Activated naive CD4-positive, alpha-beta T cell treated with anti-CD3 and anti-CD28 coated beads, Interleukin-2, amount 50 U/mL, for 72 hours (primary cell): ENCODE measurements at places on chromosomes 4 and X. TPM values are rescaled to one million over a fixed set of nuclear protein-coding genes. Genes with fewer than 3 reads are reported as not detected.

GRCh38 chrX:33725535-33726210 is 406.4 kb downstream of the FAM47A start:
- no peak for DNase-seq

- DNase-seq, result no peak
Observed at GRCh38 chrX:28379103-28379502, 208.1 kb upstream of the IL1RAPL1 start.

DNA sequence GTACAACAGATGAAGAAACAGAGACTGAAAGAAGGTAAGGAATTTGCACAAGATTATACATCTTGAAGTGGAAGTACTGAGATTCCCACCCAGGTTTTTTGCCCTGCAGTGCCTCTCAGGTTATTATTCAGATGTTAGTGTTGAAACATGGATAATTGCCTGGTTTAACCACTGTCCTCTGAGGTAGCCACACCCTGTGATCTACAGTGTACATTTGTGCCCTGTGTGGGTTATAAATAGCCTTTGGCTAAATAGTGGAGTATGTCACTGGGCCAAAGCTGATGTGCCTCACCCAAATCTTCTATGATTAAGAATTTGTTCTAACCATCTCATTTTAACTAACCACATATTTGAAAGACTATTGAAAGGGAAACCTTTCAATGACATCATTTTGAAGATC is 5.4 kb upstream of the ASB5 start:
- no peak for DNase-seq

- no peak for DNase-seq
Observed at GRCh38 chr4:19725130-19725529, 526.6 kb upstream of the SLIT2 start.

GRCh38 chr4:154622598-154622997 is 10.1 kb upstream of the FGG start:
- DNase-seq, result no peak

GRCh38 chr4:121932212-121932974 is 19.5 kb downstream of the TRPC3 start:
- DNase-seq, result no peak

DNA sequence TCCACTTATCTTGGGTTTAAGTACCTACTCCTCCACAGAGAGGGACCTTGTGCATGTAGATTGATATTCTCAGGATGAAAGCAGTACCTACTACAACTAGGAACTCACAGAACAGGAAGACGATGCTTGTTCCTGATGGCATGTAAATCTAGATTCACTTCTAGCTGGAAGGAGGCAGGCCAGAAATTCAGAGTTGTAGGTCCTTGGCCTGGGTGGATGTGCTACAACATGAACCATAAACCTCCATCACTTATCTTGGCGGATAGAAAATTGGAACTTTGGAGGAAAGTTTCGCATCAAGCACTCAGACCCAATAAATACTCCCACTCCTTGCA is 9.3 kb upstream of the SMIM20 start:
- no peak for DNase-seq

DNA sequence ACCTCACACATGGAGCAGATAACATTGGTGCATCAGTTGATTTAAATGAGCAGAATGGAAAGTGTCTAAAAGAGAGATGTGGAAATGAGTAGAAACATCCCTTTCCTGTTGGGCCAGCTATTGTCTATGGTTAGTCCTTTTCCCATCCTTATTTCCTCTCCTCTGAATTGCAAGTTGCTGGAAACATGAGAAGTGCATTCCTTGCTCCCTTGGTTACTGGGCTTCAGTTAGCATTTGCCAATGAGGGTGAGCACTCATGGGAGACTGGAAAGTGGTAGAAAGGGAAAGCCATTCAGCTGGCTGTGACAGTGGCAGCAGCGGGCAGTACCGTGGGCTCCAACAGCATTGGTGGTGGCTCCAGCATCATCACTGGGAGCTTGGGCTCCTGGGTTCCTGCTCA is 96.0 kb upstream of the IGFBP7 start:
- DNase-seq, result no peak

DNA sequence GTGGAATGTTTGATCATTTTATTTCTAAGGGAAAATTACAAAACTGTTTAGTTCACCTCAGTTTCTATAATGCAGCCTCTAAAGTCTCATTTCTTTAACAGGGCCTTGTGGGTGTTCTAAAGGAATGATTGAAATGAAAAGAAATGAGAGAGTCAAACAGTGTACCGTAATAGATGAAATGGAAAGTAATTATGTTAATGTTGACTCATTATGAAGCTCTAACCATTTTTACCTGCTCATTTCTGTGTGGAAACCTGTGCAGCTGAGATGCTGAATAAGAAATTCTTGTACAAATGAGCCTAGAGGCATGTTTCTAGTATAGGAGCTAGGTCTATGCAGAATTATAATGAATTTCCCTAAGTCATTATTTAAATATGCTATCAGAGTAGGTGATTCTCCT is 45.2 kb upstream of the RPA4 start:
- no peak for DNase-seq

DNA sequence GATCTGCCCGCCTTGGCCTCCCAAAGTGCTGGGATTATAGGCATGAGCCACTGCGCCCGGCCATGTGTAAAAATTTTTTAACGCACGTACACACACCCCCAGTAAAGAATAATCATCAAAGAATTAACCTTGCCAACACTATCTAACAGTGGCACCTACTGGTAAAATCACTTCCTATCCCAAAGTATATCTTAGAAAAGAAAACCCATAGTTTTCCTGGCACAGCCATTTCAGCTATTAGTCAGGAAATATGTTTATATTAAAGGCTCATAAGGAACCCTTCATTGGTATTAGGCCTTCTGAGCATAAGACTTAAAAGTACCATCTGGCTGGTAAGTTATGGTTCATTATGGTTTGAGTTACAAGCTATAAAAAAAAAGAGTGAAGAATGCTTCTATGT is 14.1 kb downstream of the S100G start:
- DNase-seq, result no peak

DNA sequence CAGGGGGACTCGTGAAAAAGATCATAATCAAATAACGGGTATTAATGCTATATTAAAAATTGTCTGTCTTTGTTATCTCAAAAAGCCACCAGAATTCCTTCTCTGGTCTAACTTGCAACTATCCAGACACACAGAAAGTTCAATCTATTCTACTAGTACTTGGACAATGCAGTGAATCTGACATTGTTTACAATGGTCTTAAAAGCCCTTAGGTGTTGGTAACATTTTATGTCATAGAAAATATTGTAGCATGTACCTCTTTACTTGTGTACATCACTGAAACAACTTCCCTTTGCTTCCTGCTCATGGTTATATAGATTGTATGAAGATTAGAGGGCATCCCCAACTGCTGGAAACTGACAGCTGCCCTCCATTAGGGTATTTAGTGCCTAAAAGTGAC is 71.1 kb upstream of the PPP3CA start:
- DNase-seq, result no peak

GRCh38 chr4:185708348-185708747 is 103.6 kb downstream of the SORBS2 start:
- no peak for DNase-seq

GRCh38 chrX:130877892-130878341 is 25.1 kb downstream of the ENOX2 start:
- no peak for DNase-seq

GRCh38 chrX:129905787-129906580 is at the start of gene UTP14A:
TSS of gene UTP14A (plus strand) at chrX:129906164. CDS start at chrX:129906211, 47 bp downstream.
- DNase-seq, result peak; percentile 85

DNA sequence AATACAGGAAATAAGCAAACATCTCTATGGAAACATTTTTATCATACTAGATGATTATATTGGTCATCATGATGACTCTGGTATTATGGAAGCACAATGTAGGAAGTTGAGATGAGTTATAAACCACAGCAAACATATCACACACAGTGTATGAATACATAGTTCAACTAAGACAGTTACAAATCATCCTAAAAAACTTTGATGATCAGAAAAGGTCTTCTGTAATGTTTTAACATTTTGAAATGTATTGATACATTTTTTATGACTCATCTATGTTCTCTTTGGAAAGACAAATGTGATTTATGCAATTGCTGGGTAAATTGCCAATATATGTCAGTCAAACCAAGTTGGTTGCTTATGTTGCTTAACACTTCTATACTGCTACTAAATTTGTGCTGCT is 4.8 kb downstream of the CXCL3 start:
- DNase-seq, result no peak

NHS gene
- total RNA-seq, result 2.7 TPM

GASK1B gene
- total RNA-seq, result not detected

CEP135 gene
- total RNA-seq, result 15.9 TPM

TEX13D gene
- total RNA-seq, result 0.18 TPM
